ENCODE measurements at places on chromosomes 1 and 21. TPM values are rescaled to one million over a fixed set of nuclear protein-coding genes. Genes with fewer than 3 reads are reported as not detected.

DNA sequence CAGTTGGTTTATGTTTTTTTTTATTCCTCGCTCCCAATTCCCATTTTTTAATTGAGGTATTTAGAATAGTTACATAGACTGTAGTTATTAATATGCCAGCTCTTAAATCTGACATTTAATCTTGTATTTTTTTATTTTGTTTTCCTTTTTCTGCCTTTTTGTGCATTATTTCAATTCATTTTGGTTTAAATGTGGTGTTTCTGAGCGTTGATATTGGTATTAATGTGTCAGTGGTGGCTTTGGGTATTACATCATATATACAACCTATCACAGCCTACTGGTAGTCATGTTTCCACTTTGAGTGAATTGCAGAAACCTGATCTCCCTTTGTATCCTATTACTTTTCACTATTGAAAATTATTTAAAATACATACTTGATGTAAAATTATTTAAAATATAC lies 1027.3 kb downstream of the KCNT2 start:
- DNase-seq: no peak

- DNase-seq: no peak
Observed at GRCh38 chr1:191575180-191575579, 583.1 kb upstream of the RGS18 start.

- DNase-seq: peak; percentile 87
Observed at GRCh38 chr1:5514527-5515183, 477.6 kb downstream of the NPHP4 start.

DNA sequence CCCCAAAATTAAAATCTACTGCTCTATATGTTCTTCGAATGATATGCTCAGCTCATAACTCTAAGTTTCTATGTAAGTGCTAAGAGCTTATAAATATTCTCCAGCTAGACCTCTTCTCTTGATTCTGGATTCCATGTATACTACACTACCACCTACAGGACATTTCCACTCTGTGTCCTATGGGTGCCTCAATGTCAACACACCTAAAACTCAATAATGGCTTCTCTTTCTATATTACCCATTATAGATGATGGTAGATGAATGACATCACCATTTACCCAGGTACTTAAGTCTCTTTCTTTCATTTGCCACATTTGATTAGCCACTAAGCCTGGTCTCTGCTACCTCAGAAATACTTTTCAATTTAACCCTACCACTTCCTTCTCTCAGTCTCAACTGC lies 41.3 kb downstream of the TBX19 start:
- no peak for DNase-seq

DNA sequence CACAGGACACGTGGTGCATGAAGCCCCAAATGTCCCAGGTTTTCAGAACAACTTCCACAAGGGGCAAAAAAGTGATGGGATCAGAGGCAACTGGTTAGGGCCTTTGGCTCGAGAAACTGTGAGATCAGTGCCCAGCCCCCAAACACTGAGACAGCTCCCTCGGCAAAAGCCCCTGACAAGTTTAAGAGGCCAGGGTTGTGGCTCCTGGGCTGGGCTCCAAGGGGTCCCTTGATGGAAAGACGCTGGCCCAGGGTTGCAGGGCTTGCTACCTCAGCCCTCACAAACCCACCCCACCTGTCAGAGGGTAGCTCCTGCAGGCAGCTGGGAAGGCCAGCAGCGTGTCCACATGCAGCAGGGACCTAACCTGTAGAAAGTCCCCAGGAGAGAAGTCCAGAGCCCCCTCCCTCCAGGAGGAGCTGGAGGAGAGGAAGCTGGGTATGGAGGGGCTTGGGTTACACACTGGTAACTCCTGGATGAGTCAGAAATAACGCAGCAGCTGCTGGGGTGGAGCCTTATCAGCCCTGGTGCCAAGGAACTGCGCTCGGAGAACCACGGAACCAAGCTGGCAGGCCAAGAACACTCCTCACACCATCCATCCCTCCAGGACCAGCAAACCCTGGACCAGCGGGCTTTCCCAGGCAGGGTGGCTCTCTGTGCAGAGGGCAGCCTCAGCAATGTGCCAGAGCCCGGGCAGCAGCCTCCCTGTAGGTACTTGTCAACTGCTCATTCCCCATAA lies 37.5 kb downstream of the CTNNBIP1 start:
- DNase-seq: no peak

GRCh38 chr1:64282351-64282750 lies 78.9 kb downstream of the UBE2U start:
- no peak for DNase-seq

ECM1 gene
- total RNA-seq: 14.5 TPM

GRCh38 chr1:203464226-203464625 lies 11.4 kb upstream of the PRELP start:
- DNase-seq: no peak

RAB3B gene
- total RNA-seq: not detected
